ENCODE measurements at places on chromosomes 2 and 18.

DNA sequence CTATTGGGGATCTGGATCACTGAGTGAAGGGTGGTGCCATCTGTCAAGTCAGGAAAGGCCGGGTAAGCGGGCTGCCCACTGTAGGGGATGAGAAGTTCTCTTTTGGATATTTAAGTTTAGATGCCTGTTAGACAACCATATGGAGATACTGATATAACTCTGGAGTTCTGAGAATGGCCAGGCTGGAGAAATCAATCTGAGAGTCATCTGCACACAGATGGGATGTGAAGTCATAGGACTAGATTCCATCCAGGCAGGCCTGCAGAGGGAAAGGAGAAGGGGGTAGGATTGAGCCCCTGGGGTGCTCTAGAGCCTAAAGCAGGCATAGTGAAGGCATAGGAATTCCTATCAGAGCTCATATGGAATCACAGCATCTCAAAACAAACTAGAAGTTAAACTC is 30.1 kb downstream of the SPRED2 start:
- no peak for DNase-seq

- DNase-seq: no peak
These were observed 14.9 kb upstream of the ECEL1 start for GRCh38 chr2:232502511-232502910.

DNA sequence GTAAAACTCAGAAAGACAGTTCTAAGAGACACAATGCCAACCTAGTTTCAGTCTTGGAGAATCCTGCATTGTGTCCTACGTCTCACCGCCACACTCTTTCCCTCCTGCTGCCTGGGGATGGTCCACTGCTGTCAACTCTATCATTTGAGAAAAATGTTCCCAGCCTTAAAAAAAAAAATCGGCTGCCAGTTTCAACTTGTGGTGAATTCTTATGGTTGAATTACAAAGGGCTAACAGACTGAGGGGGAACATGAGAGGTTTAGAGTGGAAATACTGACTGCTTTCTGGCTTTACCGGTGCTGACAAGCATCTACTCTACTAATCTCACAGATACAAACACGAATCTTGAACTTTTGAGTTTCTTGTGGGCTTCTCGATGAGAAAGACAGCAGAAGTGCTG is 74.0 kb downstream of the NAB1 start:
- no peak for DNase-seq

- no peak for DNase-seq
These were observed 26.0 kb upstream of the BCL2L11 start for GRCh38 chr2:111094691-111095090.

DNA sequence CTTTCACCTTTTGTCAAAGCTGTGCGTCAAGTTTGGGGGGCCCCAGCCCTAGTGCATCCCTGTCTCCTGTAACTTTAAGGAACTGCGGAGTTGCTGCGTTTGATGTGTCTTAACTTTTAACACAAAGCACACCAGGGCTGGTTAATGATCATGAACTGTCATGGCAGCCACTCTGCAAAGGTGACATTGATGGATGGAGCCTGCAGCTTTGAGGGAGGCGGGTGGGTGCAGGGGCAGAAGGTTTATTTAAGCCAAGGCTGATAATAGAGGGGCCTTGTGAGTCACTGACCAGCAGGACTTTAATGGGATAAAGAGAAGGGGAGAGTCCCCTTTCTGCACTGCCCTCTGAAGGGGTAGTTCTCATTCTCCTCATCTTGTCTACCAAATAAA is 190.2 kb upstream of the GATA6 start:
- DNase-seq: no peak

DNA sequence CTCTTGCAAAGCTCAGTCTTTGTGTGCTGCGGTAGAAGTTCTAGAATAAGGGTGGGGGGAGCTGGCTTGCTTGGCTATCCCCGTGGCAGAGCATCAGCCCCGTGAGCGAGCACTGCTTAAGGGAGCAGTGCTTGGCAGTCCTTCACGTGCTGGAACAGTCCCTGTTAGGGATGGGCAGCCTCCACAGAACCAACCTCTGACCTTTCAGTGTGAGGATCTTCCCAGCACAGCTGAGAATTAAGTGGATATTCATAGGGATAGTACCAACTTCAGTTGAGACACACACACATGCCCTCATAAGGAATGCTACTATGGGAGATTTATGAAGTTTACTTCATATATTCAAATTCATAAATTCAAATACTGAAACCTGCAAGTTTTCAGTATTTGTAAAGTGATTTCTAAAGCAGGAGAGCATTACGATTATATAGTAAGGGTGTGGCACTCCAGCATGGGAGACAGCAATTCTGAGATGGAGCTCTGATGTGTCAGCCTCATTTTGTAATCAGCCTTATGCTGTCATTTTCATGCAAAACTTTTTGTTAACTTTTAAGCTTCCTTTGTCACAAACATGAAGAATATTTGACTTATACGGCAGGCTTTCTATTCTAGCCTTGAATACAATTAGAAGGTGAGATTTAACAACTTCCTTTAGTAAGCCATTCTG is 39.5 kb downstream of the ATP9B start:
- DNase-seq: no peak

DNA sequence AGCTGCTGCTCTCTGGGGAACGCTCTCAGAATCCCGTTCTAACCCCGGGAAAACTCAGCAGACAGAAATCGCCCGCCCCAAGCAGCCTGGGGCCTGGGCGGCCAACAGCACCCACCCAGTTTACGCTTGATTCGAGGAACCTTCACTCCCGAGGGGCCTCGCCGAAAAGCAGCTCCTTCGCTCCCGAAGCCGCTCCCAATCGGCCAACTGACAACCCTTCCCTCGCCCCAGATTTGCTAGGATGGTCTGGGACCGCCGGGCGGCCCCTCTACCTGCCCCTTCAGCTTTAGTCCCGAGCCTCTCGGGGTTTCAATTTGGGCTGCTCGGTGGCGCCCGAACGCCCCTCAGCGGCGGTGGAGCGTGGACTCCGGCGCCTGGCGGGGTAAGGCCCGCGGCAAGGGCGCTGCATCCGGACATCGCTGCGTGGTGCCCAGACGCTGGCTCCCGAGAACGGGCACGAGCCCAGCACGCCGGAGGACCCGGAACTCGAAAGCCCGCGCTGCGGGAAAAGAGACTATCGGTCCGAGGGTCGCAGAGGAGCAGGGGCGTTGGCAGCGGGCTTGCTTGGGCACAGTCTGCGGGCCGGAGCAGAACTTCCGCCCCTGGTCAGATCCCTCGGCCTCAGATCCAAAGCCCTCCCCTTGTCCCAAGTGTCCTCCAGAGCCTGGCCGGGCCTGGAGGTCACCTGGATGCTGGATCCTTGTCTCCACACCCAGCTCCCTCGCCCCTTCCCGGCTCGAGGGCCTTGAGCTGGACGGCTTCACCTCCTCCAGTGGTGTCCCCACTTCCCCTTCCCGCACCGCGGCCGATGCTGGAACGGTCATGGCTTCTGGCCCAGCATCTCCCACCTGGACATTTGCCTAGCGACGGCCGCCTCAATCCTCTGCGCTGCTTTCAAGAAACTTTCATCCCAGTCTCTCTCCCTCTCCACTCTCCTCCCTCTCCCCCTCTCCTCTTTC is 3.0 kb upstream of the OTX1 start:
- no peak for DNase-seq

- DNase-seq: no peak
These were observed 55.6 kb downstream of the SP110 start for GRCh38 chr2:230164139-230164538.

DNA sequence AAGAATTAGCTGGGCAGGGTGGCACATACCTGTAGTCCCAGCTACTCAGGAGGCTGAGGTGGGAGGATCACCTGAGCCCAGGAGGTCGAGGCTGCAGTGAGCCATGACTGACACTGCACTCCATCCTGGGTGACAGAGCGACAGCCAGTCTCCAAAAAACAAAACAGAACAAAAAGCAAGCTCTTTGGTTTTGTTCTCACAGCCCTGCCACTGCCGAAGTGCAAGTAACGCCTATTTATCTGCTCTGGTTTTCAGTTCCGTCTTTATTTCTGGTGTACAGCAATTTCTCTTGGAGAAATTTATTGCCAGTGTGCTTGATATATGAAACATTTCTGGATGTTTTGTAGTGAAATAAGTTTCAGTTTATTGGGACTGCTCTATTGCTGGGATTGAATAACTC is 61.9 kb downstream of the RAB10 start:
- no peak for DNase-seq

DNA sequence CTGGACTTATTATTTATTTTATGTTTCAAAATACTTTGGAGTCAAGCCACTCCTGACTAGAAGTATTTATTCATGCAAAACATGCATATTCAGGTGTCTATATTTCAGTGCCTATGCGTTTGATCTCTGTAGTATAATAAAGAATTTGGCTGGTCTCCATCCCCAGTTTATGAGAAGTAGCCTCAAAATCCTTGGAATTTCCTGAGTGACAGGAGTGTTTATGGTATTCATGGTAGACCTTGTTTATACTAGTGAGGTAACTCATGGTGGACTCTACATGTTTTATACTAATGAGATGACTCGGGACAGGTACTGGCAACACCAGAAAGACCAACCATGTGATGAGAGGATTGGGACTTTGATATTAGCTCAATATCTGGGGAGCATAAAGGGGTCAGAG is 43.9 kb upstream of the CSRNP3 start:
- DNase-seq: no peak

DNA sequence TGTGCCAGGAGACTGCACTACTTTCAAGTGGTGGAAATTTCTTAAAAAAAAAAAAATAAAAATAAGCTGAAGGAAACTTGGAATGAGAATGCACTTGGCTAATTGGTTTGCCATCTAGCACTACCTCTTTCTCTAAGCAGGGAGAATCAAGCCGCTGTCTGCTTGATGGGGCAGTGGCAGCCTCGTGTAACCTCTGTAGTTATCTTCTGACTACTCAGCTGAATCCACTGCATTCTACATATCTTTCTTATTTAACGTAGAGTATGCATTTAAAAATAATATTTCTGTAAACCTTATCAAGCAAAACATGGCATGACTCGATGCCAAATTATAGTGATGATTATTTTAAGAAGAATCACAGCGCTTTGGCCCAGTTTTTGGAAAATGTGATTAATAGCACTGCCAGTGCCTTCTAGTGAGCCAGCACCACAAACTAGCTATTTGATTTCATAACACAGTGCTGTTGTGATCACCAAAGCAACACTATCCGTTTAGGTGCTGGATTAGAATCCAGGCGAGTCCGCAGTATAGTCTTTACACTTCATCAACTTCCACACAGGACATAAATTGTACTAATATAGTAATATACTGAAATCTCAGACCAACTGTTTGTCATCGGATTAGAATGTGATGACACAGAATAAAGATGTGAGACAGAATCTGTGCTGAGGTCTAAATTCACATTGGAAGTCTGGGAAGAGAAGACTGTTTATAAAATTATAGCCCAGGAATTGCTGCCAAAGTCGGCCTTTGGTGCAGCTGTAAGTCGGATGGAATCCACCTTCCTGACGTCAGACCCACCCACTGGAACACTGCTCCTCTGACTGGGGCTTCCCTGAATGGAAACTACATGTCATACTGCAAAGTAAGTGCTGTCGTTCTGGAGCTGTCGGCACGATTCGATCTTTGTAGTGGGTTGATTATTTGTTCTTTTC is 136.5 kb upstream of the ETAA1 start:
- no peak for DNase-seq

- DNase-seq: no peak
These were observed 43.2 kb upstream of the SOS1 start for GRCh38 chr2:39164089-39164488.

DNA sequence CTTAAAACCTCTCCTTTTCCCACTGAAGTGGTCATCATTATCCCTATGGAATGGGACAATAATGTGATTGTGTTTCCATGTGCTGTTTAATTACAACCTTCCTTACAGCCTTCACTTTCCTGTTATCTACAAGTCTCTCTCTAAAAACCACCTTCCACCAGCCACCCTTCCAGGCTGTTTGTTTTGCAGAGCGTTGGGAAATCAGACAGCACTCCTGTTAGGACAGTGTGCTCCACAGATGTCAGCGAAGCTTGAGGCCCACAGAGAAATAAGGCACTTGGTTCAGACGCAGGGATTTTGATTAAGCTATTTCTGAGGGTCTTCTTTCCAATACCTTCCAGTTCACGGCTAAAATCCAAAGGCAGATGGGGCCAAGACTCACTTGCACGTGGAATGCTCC is 32.3 kb upstream of the ASPRV1 start:
- no peak for DNase-seq

GRCh38 chr2:70381821-70382220 is 80.0 kb upstream of the FAM136A start:
- DNase-seq: no peak

DNA sequence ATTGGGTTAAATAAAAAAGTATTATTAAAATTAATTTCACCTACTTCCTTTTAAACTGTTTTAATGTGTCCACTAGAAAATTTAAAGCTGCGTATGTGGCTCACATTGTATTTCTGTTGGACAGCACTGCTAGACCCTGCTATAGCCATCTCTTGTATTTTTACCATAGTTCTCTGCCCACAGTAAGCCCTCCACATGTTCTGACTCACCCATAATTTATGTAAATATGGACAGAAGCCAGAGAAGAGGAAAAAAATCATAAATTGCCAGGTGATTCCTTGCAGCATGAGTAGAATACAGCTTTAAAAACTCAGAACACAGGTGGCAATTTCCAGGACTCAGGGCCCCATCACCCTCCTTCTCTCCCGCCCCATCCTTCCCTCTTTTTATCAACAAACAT is 142.4 kb upstream of the MEX3C start:
- DNase-seq: no peak

All from stimulated activated CD4-positive, alpha-beta T cell treated with anti-CD3 and anti-CD28 coated beads, Interleukin-12 subunit alpha, Interleukin-12 subunit beta, amount 100 ng/mL, for 48 hours (primary cell).